DMS 273 treated with DMSO at 0.1 percent for 48 hours (cell line): ENCODE measurements at places on chromosomes 2 and 18.

DNA sequence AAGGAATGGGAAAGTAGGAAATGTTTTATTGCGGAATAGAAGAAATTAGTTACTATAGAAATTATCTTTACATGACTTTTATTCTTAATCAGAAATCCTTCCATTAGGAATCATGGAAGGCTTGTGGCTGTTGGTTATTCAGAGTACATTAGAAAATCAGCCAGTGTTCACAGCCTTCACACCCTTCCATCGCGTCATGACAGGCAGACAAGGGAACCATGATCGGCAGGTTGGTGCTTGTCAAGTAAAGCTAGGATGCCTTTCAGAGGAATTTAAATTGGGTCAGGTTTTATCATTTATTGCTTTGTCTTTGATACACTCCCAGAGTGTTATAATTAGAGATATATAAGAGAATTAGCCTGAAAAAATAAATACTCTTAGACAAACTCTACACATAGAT is 400.6 kb downstream of the THSD7B start:
- DNase-seq, result no peak

- no peak for DNase-seq
These were observed 14.5 kb downstream of the RPS27A start for GRCh38 chr2:55247025-55247424.

DNA sequence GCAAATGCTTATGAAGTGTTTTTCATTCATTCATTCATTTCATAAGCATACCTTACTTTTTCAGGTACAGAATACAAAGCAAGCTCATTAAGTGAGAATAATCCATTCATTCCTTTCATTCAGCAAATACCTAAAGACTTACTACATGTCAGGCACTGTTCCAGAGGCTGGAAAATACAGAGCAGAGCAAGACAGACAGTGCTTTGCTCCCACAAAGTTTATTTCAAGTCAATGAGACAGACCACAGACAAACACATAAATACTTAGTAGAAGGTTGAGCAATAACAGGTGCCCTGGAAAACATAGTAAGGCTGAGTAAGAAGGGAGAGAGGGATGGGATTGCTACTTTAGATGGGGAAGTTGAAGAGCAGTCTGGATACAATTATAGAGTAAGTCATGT is 309.8 kb downstream of the C1D start:
- no peak for DNase-seq

DNA sequence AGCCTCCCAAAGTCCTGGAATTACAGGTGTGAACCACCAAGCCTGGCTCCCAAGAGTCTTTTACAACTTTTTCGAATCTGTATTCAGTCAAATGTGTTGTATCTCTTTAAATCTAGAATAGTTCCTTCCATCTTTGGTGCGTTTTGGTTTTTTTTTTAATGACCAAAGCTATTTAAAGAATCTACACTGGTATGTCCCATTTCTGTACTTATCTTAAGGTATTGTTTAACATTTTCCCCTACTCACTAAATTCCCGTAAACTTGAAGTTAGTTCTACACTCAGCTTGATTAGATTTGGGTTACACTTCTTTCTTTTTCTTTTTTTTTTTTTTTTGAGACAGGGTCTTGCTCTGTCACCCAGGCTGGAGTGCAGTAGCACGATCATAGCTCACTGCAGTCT is 63.8 kb downstream of the TMEM237 start:
- no peak for DNase-seq

- no peak for DNase-seq
These were observed 85.8 kb upstream of the MSH6 start for GRCh38 chr2:47697000-47697601.

- DNase-seq, result no peak
These were observed 269.4 kb upstream of the TANK start for GRCh38 chr2:160890667-160891352.

- no peak for DNase-seq
These were observed 543.5 kb upstream of the HNMT start for GRCh38 chr2:137420744-137421143.

DNA sequence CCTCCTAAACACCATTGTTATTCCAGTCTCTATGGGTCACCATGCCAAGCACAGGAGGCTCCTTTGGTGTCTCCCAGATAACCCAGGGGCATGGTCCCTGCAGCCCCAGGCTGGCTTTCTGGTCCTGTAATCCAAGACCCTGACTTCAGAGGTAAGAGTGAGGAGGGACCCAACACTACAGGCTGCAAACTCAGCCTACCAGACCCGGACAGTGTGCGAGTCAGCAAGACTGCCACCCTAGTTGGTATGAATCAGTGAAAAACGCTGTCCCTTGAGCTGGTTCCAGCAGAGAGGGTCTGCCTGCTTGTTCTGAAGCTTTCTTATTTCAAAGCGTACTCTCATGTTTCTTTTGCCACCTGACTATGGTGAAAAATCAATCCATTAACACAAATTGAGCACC is 47.6 kb upstream of the ZFP36L2 start:
- DNase-seq, result no peak

DNA sequence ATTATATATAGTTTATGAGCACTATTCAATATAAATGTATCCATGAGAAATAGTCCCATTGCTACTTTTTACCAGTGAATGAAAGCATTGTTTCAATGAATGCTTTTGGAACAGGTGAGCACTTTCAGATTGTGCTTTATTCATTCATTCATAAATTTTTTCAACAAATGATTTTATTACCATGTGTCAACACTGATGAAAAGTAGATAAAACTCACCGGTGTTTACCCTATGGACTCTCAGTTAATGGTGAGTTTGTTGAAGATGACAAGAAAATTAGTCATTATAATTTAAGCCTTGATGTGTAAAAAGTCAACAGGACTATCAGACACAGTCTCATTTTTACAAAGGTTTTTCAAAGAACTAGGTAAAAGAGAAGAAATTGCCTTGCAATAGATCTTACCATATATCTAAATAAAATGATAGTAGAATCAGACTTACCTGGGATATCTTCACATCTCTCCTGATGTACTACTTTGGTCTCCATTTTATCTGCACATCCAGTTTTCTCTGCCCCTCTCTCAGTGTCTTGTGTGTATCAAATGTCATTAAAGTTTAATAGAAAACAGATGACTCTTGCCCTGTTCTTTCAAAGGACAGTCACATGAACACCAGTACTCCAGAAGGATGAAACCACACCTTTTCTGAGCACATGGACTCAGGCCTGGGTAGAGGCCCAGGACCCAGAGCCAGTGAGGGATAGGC is 325.3 kb upstream of the RND3 start:
- no peak for DNase-seq

DNA sequence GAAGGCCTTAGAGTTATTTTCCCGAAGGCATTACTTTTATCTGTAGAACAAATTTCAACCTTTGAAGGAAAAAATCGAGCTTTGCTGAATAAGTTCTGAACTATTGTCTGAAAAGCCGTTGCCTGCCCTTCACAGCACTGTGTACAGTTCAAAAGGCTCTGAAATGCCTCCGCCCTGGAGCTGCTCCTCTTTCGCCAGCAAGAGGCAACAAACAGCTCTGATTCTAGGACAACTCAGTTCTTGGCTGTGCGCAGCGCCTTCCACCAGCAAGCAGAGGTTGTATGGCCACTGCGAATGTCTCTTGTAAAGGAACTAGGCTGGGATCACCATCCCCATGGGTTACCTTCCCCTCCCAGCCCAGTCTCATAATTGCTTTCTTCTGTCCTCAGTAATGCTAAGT is 308.5 kb downstream of the GBX2 start:
- DNase-seq, result no peak

DNA sequence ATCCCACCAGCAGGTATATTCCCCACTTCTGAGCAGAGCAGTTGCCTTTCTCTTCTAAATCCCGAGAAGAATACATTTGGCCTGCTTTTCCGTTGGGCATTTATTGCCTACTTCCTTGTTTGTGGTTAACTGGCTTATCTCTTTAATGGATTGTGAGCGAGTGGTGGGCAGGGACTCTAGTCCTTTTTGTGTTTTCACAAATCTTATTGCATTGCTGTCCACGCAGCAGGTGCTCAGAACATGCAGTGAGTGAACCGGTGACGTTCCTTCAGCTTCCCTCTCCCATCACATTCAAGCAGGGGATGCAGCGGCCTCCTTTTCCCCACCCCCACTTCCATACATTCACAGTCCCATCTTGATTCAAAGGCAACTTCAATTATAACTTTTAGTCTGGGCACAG is 28.9 kb upstream of the GAREM2 start:
- DNase-seq, result no peak

DNA sequence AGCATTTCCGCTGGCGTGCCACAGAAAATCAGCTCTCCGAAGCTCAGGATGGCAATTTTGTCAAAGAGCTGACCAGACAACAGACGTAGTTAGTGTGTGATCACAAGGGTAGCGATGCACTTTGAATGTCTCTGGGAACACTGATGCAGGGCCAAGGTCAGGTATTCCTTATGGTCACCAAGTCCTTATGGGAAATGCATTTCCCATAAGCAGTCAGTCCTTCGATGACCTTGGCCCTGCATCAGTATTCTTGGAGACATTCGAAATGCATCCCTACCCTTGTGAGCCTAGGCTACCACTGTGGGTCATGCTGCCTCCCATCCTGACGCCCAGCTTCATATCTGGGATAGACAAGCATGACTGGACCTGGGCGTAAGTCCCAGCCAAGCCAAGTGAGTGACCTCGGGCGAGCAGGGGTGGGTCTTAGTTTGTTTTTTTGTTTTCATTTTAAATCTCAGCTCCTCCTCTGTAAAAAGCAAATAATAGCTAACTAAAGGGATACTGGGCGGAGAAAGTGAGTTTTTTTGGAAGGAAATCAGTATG is 13.6 kb downstream of the ABCG5 start:
- DNase-seq, result no peak

DNA sequence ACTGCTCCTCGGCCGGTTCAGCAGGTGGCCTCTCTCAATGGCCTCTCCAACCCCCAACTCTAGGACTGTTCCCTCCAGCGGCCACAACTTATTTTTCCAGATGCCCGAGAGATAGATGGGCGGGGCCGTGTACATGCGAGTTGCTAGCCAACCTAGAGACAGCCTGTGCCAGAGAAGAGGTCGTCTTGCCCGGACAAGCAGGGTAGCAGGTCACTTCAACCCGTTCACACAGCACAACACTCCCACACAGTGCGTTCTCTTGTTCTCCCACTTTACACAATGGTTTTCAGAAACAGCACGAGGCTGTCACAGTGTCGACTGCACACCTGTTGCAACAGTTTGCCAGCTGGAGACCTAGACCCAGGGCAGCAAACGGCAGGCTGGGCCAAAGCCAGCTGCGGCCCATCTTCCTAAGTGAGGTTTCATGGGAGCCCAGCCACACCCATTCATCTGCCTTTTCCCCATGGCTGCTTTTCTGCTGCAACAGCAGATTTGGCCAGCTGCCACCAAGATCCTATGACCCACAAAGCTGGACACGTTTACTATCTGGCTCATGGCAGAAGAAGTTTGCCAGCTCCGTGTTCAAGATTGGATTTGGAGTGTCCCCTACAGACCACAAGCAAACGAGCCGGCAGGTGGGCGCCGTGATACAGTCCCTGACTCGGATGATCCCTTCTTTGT is 7.3 kb upstream of the PRLH start:
- DNase-seq, result peak; percentile 61

- no peak for DNase-seq
These were observed 33.5 kb upstream of the CRIM1 start for GRCh38 chr2:36322108-36322507.

- no peak for DNase-seq
These were observed 297.0 kb upstream of the NXPH2 start for GRCh38 chr2:139077099-139077737.

DNA sequence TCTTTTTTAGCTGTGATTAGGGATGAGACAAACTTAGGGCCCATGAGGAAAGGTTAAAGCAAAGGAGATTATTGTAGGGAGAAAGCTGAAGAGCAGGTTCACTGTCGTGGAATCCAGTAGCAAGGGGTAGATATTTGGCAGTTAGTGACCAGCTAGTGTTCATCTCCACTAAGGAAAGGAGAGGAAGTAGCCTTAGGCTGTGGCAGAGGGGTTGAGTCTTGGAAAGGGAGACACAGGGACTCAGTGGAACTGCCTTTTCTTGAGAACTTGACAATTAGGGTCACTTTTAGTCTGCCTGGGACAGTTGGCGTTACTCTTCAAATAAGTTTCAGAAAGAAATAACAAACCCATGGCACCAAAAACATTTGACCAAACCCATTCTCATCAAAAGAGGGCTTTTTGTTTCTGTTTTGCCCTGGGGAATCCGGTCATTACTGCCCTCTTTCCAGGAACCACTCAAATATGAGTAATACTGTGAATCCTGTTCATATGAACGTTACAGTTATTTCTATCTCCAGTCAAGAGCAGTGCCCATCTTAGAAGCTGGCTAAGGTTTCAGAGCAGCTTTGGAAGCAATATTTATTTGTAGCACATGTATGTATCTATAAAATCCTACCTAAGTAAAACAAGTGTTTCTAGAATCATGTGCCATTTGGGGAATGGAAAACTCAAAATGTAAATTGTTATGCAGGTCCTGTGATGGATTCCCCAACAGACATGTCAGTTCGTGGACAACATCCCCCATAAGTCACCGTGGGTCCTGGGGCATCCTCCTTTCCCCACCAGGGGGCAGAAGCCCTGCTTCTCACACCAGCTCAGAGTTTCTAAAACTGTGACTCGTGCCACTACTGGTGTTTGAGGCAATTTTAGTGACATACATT is 77.3 kb upstream of the PHLPP1 start:
- DNase-seq, result no peak

DNA sequence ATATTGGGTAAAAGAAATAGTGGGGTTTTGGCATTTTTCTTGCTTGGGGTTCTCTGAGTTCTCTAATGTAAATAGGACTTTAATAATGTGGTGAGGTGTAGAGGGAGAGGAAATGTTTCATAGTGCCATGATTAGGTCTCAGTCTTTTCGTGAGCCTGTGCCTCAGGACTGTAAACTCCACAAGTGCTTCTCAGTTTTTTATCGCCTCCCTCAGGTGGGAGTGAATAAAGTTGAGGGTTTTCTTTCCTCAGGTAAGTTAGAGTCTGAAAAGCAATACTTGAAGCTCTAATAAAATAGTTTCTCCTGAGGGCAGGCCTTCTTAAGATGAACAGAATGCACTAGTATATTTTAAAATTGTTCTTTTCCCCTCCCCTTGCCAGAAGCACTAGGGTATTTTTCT is 243.1 kb upstream of the SETBP1 start:
- DNase-seq, result no peak

GRCh38 chr2:172464400-172465129 is 37.2 kb downstream of the ITGA6 start:
- no peak for DNase-seq

DNA sequence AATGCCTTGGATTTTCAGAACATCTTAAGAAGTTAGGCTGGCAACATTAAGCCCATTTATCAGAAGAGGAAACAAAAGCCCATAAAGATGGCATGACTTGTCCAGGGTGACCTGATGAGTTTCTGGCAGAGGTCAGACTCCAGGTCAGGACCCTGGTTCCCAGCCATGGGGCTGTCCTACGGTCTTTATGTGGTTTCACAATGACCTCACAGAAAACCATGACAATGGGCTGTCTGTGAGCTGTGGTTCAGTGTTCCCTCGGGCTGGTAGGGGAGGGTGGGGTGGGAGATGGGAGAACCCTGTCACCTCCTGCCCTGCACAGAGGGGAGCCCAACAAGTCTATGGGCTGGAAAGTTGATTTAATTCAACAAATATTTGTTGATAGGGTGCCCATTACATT is 101.8 kb downstream of the LOXHD1 start:
- DNase-seq, result no peak
